ENCODE measurements at places on chromosomes 4 and X.

DNA sequence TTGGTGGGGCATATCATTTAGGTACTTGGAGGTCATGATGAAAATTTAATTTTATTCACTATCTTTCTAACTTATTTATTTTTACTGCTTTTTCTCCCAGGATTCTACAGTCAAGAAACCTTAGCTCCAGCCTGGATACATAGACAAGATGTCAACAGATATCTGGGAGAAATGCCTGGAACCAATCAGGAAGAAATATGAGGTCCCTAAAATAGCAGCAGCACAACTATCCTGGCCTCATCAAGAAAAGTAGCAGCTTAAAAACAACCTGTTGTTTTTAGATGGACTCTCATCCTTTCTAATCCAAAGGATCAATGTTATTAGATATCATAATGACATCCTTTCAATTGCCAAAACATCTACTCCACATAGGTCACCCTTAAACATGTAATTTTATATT lies 54.5 kb downstream of the MAOB start:
- DNase-seq: no peak

GRCh38 chr4:113618205-113618604 lies 143.3 kb downstream of the CAMK2D start:
- DNase-seq: no peak

GRCh38 chr4:13118633-13119032 lies 365.5 kb downstream of the RAB28 start:
- no peak for DNase-seq

DNA sequence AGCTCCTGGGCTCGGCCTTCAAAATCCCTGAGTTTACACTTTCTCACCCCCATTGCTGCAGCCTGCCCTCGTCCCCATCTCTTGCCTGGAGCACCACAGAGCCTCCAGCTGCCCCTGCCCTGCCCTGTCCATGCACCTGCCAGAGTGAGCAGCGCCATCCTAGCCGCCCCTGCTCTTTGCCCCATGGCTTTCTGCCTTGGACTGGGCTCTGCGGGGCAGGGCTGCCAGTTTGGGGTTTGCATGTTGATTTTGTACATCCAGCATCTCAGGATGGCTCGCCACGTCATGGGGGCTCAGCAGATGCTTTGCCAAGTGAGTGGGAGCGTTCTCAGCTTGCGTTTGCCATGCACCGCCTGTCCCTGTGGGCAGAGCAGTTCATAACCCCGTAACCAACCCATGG lies 67.1 kb upstream of the HGFAC start:
- DNase-seq: no peak
